CD4-positive, alpha-beta T cell treated with Interleukin-4 for 1 hour (primary cell): ENCODE measurements at places on chromosomes 4 and X.

- DNase-seq, result no peak
These were observed 545.7 kb upstream of the AGA start for GRCh38 chr4:177987896-177988295.

DNA sequence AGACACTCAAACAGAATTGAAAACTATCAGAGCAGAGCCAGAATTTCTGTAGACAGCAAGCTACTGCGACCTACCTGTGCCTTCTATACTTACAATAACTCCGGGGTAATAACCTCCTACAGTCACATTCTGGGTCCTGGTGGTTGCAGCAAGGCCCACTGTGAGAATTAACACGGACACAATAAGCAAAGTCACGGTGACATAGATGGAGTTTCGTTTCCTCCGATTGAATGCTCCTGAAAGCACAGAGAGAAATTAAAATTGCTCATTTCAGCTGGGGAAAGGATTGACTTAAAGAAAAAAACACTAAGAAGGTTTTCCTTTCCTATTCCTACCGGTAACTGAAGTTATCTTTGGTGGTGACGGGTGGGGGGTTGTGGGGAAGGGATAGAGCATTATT is 7.0 kb downstream of the TMEM255A start:
- no peak for DNase-seq

DNA sequence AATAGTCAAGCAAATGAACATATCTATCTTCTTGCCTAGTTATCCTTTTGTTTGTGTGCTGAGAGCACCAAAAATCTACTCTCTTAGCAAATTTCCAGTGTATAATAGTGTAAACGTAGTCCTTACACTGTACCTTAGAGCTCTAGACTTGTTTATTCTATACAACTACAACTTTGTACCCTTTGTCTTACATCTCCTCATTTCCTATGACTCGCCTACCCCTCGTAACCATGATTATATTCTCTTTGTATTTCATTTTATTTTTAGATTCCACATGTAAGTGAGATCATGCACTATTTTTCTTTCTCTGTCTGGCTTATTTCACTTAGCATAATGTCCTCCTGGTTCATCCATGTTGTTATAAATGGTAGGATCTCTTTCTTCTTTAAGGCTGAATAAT is 37.6 kb downstream of the MAGEB5 start:
- no peak for DNase-seq

DNA sequence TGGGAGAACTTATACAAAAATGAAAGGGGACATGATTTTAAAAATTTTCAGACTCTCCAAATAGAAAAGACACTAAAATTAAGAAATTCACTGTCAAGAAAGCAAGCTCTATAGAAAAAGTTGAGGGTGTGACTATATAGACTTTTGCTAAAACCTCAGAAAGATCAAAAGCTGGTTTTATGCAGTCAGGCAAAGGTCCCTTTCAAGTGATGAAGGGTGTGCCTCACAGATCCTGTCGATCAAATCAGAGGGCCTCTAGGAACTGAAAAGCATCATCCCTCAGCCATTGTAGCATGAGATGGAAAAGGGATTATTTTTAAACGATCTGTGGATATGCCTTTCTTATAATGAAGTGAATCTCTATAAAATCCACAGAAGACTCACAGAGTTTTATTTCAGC is 116.5 kb downstream of the FAM13A start:
- peak; percentile 40 for DNase-seq
